RCC 7860 (cell line): ENCODE measurements at places on chromosomes 16 and 17.

GRCh38 chr17:63613663-63614062 is 8.6 kb upstream of the MAP3K3 start:
- DNase-seq, result no peak

DNA sequence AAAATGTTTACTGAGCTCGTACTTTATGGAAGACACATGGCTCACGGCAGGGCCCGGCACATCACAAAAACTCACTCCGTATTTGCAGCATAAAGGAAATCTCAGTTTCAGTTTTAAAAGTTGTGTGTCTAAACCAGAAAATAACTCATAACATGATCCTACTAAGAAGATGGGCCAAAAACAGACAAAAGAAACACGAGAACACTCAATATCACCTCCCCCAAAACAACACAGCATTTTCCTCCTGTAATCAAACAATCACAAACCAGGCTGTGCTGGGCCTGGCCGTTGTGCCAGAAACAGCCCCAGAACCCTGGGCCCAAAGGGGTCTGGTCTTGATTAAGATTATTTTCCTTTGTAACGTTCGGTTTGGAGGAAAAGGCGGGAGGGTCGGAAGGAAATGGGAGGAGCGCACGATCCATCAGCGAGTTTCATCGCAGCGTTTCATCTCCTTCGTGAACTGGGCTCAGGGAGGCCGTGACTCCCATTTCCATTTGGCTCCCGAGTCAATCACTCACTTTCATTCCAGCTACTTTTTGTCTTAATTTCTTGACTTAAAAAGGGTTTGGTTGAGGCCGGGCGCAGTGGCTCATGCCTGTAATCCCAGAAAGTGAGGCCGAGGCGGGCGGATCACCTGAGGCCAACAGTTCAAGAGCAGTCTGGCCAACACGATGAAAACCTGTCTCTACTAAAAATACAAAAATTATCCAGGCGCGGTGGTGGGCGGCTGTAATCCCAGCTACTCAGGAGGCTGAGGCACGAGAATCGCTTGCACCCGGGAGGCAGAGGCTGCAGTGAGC is 61.4 kb downstream of the NXN start:
- no peak for DNase-seq

DNA sequence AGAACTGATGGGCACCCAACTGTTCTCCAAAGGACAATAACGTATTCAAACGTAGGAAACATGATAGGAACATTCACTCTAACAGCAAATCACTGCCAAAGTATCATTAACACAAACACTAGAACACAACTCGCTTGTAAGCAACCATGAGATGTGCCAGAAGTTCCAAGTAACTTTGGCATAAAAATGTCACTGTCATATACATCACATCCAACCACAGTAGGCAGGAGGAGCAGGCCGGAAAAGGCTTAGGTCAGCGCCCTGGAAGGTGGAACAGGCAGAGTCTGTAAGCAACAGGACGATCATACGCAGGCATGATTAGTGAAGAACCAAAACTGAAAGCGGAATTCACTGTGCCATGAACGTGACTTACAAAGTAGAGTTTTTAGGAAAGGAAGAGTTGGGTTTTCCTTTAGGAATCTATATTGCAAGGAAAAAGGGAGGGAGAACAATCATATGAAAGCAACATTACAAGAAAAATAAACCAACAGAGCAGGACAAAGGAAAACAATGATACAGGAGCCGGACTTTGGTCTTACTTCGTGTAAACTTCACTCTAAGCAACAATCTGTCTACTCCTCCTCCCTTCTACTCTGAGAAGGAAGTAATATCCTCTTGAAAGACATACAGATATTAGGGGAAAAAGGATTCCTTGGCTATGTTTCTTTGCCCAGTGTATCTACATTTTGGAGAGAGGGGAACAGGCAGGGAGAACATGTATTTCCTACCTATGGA is 52.3 kb downstream of the YWHAE start:
- DNase-seq, result no peak

DNA sequence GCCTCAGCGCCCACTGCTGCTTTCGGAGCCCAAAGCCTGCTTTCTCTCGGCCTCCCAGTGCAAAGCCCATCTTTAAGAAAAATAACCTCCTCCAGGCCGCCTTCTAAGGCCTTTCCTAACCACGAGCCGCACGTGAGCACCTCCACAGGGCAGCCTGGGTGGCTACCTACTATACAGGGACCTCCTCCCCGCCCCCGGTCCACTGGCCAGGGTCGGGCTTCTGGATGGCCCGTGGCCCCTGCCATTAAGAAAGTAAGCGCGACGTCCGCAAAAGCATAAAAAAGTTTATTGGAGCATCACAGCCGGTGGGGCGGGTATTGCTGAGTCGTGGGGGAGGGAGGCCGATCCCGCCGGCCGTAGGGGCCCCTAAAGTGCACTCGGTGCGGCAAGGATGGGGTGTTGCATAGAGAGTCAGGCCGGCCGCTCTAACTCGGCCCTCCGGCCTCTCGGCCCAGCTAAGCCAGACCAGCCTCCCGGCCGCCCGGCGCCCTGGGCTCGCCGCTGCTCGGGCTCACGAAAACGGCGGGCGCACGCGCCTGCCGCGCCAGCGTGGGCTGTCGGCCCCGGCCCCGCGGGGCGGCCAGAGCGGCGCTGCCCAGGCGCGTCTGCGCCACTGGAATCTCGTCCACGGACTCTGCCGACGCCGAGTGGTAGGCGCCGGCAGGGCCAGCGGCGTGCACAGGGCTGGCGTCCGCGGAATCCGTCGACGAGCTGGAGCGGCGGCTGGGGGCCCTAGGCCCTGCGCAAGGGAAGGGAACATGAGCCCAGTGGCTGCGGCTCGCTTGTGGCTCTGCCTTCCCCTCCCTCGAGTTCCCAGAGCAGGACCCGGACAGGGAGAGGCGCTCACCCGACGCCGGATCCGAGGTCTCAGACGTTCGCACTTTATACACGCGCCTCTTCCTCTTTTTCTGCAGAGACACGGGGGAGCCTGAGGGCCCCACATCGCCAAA is 1.1 kb upstream of the TPPP3 start:
- no peak for DNase-seq

GRCh38 chr17:9009737-9010136 is 11.6 kb upstream of the NTN1 start:
- no peak for DNase-seq

DNA sequence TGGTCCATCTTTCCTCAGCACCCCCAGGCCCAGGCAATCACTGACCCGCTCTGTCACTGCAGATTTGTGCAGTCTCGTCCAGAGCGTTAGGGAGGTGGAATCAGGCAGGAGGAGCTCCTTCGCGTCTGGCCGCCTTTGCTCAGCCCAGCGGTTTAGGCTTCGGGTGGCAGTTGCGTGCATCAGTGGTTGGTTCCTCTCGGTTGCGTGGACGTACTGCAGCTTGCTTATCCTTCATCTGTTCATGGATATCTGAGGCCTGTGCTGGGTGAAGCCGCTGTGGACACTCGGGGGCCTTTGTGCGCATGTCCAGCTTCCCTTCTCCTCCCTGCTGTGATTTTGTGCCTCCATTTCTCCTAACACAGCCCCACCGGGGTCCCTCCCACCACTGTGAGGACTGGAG is 4.7 kb upstream of the P2RX1 start:
- DNase-seq, result no peak

GRCh38 chr17:42655528-42655927 is 3.6 kb upstream of the TUBG2 start:
- DNase-seq, result peak; percentile 17

DNA sequence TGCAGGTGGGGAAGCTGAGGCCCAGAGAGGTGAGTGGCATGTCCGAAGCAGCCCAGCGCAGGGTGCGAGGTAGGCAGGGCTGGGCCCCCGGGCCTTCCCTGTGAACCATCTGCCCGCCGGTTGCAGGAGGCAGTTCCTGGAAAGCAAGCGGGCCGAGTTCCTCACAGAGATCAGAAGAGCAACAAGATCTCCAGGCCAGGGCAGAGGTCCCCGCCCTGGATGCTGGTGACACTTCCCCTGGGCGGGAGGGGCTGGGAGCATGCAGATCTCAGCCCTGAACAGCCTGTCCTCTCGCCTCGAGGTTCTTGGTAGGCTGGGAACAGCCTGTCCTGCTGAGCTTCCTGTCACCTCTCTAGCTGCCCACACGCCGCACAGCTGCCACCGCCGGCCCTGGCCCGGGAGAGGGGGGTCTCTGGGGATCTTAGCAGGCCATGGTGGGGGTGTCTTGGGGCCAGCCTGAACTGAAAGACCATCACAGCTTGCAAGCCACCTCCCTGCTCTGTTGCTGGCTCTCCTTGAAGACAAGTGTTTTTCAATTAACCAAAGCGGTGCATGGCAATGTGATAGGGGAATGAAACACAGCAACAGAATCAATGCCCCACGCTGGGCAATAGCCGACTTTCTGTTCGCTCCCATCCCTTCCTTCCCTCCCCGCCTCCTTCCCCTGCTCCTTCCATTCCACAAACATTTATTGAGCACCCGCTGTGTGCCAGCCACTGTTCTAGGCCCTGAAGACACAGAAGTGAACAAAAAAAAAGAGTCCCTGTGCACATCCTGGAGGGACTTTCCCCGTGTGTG is 31.7 kb downstream of the SOCS1 start:
- DNase-seq, result no peak

- DNase-seq, result peak; percentile 31
These were observed 103.8 kb downstream of the TRIM37 start for GRCh38 chr17:59002848-59003247.

DNA sequence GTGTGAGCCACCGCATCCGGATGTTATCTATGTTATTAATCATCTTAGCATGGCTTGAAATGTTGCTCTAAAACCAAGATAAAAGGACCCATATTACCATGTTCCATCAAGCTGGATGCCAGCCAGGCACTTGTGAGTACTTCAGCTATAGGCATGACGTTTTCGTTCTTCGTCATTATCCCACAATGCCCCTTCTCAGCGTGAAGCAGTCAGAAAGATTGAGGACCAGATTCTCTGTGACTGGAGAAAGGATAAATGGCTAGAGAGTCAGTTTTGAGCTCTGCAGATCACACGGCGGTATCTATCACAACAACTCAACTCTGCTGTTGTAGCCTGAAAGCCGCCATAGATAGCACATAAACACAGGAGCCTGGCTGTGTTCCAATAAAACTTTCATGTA is 29.8 kb upstream of the LCMT1 start:
- DNase-seq, result no peak

GRCh38 chr17:51132964-51133319 is 12.3 kb upstream of the SPAG9 start:
- DNase-seq, result peak; percentile 27

GRCh38 chr17:21082001-21082436 is 39.2 kb upstream of the USP22 start:
- DNase-seq, result no peak

- DNase-seq, result no peak
These were observed 150.1 kb downstream of the ITFG1 start for GRCh38 chr16:47310792-47311211.

DNA sequence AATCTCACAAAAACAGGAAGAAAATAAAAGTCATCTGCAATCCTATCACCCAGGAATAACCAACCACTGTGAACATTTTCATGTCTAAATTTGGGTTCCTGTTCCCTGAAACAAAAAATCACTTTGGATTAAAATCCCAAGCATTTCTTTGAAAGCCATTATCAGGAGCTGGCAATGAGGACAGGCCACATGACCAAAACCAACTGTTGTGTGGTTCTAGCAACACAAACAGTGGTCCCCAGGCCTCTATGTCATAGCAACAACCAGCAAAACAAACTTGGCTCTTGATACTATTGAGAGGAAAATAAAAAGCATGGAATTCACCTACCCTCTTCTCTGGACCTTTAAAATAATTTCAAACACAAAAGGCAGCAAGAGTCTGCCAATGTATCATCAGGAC is 252.5 kb downstream of the SLC39A11 start:
- no peak for DNase-seq
